ENCODE measurements at places on chromosomes 11 and 22. TPM values are rescaled to one million over a fixed set of nuclear protein-coding genes. Genes with fewer than 3 reads are reported as not detected.

Gene SLC22A6
- not detected for total RNA-seq

Gene CD82
- total RNA-seq, result 45.6 TPM

Gene TMEM121B
- total RNA-seq, result 0.59 TPM

GRCh38 chr22:46044621-46045458 lies 67.9 kb upstream of the WNT7B start:
- H3K4me1 ChIP-seq, result peaks cover 67% of the 10 kb centered on the region
- H3K27me3 ChIP-seq, result no peaks in the 10 kb centered on the region
- no peak for DNase-seq
- H3K27ac ChIP-seq, result peak overlapping the region; percentile 97

DNA sequence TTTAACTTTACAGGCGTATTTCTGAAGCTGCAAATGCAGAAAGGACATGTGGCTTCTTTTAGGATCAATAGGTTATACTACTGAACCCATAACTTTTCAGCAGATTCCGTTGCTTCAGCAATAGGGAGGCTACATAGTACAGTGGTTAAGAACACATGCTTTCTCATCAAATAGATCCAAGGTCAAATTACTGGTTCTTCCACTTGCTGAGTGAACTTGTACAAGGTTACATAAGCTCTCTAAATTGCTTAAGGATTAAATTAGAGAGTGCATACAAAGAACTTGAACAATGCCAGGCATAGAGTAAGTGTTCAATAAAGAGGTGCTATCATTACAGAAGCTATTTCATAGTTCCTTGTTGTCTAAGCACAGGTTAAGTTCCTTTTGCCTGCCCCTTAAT lies 129.6 kb downstream of the BARX2 start:
- H3K36me3 ChIP-seq, result no peaks in the 10 kb centered on the region
- H3K4me3 ChIP-seq, result no peak overlapping the region
- H3K27me3 ChIP-seq, result no peaks in the 10 kb centered on the region
- H3K4me1 ChIP-seq, result no peaks in the 10 kb centered on the region

- H3K4me1 ChIP-seq, result no peaks in the 10 kb centered on the region
- DNase-seq, result no peak
- H3K27me3 ChIP-seq, result no peaks in the 10 kb centered on the region
- H3K27ac ChIP-seq, result no peak overlapping the region
Measured at GRCh38 chr11:8312986-8313385, 49.3 kb upstream of the LMO1 start.

GRCh38 chr22:45192701-45193187 lies 29.0 kb downstream of the NUP50 start:
- H3K4me1 ChIP-seq, result no peaks in the 10 kb centered on the region
- no peak overlapping the region for H3K4me3 ChIP-seq
- DNase-seq, result peak; percentile 8
- no peak overlapping the region for H3K27ac ChIP-seq
- H3K36me3 ChIP-seq, result peaks cover 12% of the 10 kb centered on the region

- no peak for DNase-seq
- H3K4me1 ChIP-seq, result no peaks in the 10 kb centered on the region
- no peaks in the 10 kb centered on the region for H3K36me3 ChIP-seq
- H3K27me3 ChIP-seq, result no peaks in the 10 kb centered on the region
- no peak overlapping the region for H3K4me3 ChIP-seq
Measured at GRCh38 chr11:7787239-7787638, 9.5 kb downstream of the OR5P2 start.

DNA sequence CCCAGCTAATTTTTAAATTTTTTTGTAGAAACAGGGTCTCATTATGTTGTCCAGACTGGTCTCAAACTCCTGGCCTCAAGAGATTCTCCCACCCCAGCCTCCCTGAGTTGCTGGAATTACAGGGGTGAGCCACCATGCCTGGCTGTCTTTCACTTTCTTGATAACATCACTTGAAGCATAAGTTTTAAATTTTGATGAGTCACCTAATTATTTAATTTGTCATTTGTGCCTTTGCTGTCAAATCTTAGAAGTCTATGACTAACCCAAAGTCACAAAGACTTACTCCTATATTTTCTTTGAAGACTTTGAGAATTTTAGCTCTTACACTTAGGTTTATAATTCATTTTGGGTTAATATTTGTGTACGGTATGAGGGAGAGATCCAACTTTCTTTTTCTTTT lies 14.5 kb upstream of the MSANTD2 start:
- DNase-seq, result no peak
- H3K27me3 ChIP-seq, result no peaks in the 10 kb centered on the region
- H3K36me3 ChIP-seq, result no peaks in the 10 kb centered on the region
- no peaks in the 10 kb centered on the region for H3K4me1 ChIP-seq
- H3K4me3 ChIP-seq, result no peak overlapping the region

GRCh38 chr11:48047616-48048015 lies 67.3 kb downstream of the PTPRJ start:
- no peak overlapping the region for H3K4me3 ChIP-seq
- no peak overlapping the region for H3K27ac ChIP-seq
- DNase-seq, result no peak
- no peaks in the 10 kb centered on the region for H3K4me1 ChIP-seq
- H3K36me3 ChIP-seq, result no peaks in the 10 kb centered on the region
